NCI-H748 treated with DMSO at 0.1 percent for 48 hours (cell line): ENCODE measurements at places on chromosomes 5 and 9.
A peak's percentile ranks its signal among the peaks of the same experiment; 100 is the strongest.

GRCh38 chr5:180595046-180595379 lies 3.7 kb upstream of the SCGB3A1 start:
- DNase-seq, result no peak

- no peak for DNase-seq
These were observed 76.2 kb downstream of the SNX18 start for GRCh38 chr5:54593779-54594178.

- no peak for DNase-seq
These were observed 55.3 kb upstream of the POU4F3 start for GRCh38 chr5:146283344-146283761.

DNA sequence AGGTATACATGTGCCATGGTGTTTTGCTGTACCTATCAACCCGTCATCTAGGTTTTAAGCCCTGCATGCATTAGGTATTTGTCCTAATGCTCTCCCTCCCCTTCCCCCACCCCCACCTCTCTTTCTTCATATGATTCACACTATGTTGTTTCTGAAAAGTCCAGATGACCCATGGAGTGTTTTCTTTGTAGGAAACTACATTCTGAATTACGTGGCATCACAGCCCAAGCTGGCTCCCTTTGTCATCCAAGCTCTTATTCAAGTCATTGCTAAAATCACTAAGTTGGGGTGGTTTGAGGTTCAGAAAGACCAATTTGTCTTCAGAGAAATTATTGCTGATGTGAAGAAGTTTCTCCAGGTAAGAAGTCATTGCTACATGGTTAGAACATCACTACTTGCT lies 30.4 kb downstream of the RANBP17 start:
- no peak for DNase-seq

GRCh38 chr9:91427873-91428272 lies 4.2 kb upstream of the NFIL3 start:
- DNase-seq, result no peak

DNA sequence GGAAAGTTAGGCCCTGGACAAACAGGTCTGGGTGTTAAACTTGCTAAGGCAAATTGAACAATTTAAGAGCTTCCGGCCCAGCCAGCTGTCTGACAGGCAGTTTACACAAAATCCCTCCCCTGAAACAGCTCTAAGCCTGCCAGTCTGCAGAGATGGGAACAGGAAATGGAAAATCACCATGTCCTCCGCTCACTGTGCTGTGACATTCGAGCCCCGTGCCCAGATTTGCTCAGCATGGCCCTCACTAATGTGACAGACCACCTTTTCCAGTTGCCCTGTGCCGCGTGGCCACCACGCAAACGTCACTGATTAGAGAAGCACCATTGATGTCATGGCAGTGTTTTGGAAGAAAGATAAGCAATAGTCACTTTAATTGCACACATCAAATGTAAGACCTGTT lies 41.0 kb downstream of the CCNJL start:
- peak; percentile 3 for DNase-seq

- DNase-seq, result peak; percentile 49
These were observed 60.0 kb upstream of the TUT7 start for GRCh38 chr9:86413971-86414880.
